ENCODE measurements at places on chromosomes 3 and 15.
A peak's percentile ranks its signal among the peaks of the same experiment; 100 is the strongest.

DNA sequence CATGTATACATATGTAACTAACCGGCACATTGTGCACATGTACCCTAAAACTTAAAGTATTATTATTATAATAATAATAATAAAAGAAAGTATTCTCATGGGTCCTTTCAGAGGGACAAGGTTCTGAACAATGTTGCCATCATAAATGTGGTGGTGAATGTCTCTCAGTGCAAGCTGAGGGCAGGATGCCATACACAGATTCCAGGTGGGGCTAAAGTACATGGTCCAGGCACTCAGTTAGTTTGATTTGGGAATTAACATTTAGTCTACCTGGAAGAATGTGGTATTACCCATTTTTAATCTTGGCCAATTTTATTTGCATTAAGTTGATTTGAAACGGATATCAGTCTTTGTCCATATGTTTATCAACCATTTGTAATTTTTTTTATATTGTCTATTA, 24.5 kb downstream of the PDE8A start:
- H3K27me3 ChIP-seq, result peaks cover 7% of the 10 kb centered on the region
- no peak overlapping the region for H3K4me3 ChIP-seq
- H3K36me3 ChIP-seq, result no peaks in the 10 kb centered on the region
- DNase-seq, result no peak

DNA sequence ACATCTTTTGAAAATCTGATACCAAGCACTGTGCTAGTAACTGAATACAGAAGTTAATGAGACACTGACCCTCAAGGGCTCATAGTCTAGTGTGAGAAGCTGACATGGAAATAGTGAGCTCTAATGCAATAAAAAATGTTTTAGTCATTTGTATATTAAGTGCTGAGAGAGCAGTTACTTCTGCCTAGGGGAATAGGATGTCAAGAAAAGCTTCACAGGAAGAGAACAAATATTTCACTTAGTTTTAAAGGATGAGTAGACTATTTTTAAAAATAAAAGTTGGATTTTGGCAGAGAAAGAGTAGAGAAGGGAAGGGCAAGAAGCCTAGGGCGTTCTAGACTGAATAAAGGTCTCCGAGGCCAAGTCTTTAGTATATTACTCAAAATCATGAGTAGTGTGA, 158.4 kb downstream of the ATG7 start:
- no peak overlapping the region for H3K27ac ChIP-seq
- peaks cover 39% of the 10 kb centered on the region for H3K4me1 ChIP-seq
- no peak overlapping the region for H3K4me3 ChIP-seq
- DNase-seq, result no peak

GRCh38 chr3:174488527-174488926, 370.6 kb upstream of the NAALADL2 start:
- H3K27ac ChIP-seq, result no peak overlapping the region
- no peak overlapping the region for H3K4me3 ChIP-seq
- no peaks in the 10 kb centered on the region for H3K36me3 ChIP-seq
- no peaks in the 10 kb centered on the region for H3K4me1 ChIP-seq
- H3K27me3 ChIP-seq, result no peaks in the 10 kb centered on the region

GRCh38 chr3:114060906-114061655, 4.5 kb downstream of the QTRT2 start:
- H3K4me1 ChIP-seq, result peaks cover 27% of the 10 kb centered on the region
- no peak overlapping the region for H3K4me3 ChIP-seq
- peak overlapping the region; percentile 28 for H3K27ac ChIP-seq
- DNase-seq, result no peak

DNA sequence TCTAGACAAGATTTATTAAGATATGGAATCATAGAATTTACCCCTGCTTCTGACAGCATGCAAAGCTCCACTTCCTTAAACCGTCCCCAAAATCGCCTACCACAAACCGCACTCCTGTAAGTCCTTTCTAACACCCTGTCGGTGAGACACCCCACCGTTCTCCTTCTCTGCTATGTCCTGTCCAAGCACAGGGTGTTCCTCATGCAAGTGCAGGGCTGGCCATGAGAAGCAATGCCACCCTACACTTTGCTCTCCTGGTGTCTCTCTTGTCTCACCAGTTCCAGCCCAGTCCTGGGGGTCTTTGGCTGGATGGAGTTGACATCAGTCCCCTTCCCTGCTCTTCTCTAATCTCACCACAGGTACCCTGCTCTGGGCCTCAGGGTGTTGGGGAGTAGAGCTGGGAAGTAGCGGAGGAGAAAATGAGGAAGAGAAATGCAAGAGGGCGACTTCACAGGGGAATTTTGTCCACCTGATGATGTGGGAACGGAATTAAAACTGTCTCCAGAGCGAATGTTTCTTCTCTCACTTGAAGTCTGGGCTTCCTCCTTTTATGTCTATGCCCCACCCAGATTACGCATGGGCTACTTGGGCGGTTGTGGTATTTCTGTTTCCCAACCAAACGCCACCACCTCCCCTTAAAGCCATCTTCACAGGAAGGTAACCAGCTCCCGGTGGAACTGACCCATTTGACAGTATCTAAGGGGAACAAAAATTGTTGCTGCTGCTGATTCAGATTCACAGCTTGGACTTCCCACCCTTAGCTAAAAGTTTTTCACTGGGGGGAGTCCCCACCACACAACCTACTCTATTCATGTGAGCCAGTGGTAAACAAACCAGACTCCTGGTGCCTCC, 49.9 kb downstream of the CASR start:
- H3K27ac ChIP-seq, result no peak overlapping the region
- H3K27me3 ChIP-seq, result peaks cover 5% of the 10 kb centered on the region
- no peak overlapping the region for H3K4me3 ChIP-seq
- peaks cover 8% of the 10 kb centered on the region for H3K4me1 ChIP-seq
- no peak for DNase-seq

DNA sequence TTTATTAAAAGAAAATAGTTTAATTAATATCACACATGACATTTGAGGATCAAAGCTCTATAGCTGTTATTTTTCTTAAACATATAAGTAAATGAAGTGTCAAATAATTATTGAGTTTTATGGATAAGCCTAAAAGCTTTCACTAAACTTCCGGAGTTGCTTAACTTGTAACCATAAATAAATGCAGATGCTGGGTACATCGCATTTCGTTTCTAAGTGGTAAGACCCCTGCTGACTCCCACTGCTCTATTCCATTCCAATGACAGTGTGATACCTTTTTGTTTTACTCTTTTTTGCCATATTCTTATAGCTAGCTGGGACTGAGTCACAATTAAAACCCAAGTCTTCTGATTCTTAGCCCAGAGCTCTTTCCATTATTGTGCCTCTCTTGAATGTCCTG, 411.1 kb downstream of the SOX2 start:
- H3K4me3 ChIP-seq, result no peak overlapping the region
- DNase-seq, result no peak
- no peaks in the 10 kb centered on the region for H3K36me3 ChIP-seq
- peaks cover 10% of the 10 kb centered on the region for H3K4me1 ChIP-seq
- H3K27ac ChIP-seq, result no peak overlapping the region
- H3K27me3 ChIP-seq, result peaks cover 3% of the 10 kb centered on the region

DNA sequence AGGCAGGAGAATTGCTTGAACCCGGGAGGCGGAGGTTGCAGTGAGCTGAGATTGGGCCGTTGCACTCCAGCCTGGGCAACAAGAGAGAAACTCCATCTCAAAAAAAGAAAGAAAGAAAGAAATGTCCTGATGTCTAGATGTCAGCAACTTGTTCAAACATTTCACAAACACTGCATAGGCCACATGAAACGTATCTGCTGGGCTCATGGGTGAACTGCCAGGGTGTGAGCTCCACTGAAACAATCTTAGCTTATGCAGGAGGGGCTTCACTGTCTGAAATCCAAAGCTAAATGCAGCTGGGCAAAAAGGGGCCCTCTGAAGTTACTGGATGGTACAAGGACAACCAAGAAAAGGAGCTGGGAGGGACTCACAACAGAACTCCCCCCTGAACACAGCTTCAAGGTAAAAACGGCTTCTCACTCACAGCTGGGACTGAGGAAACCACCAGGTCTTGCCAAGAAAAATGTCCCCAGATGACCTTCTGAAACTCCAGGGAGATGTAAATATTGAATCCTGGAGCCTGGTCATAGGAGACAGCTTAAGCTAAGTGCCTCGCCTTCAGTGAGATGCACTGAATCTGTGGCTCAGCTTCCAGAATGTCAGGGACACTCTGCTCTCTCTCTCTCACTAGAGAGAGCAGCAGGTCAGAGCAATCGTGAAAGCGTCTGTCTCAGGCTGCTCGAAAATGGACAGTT, 31.9 kb downstream of the SEC61A1 start:
- no peak overlapping the region for H3K27ac ChIP-seq
- no peak for DNase-seq
- H3K27me3 ChIP-seq, result no peaks in the 10 kb centered on the region
- H3K4me3 ChIP-seq, result no peak overlapping the region
- H3K4me1 ChIP-seq, result peaks cover 3% of the 10 kb centered on the region

DNA sequence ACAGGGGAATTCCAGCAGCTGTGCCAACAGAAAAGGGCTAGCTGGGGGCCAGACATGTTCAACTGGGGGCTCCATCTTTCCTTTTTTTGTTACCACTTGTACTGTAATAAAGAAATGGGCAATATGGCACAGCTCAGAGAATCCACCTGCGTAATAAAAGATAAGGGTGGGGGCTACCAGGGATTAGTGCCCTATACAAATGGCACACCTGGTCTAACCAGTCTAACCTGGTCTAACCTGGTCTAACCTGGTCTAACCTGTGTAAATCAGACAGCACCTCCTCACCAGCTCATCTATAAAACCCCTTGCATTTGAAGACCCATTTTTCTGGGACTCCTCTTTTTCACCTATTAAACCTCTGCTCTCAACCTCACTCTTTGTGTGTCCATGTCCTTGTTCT, 26.2 kb upstream of the CLDN16 start:
- DNase-seq, result no peak
- peaks cover 26% of the 10 kb centered on the region for H3K4me1 ChIP-seq
- no peak overlapping the region for H3K4me3 ChIP-seq
- H3K27ac ChIP-seq, result no peak overlapping the region
- peaks cover 4% of the 10 kb centered on the region for H3K27me3 ChIP-seq

GRCh38 chr3:12522721-12523120, 22.6 kb downstream of the MKRN2OS start:
- no peak for DNase-seq
- H3K4me3 ChIP-seq, result no peak overlapping the region
- no peaks in the 10 kb centered on the region for H3K27me3 ChIP-seq

GRCh38 chr15:61780278-61780980, 279.8 kb downstream of the VPS13C start:
- no peaks in the 10 kb centered on the region for H3K36me3 ChIP-seq
- H3K27me3 ChIP-seq, result peaks cover 14% of the 10 kb centered on the region
- H3K4me3 ChIP-seq, result no peak overlapping the region
- DNase-seq, result no peak
- H3K27ac ChIP-seq, result peak overlapping the region; percentile 49

GRCh38 chr3:108287146-108287545, 9.2 kb upstream of the HHLA2 start:
- H3K36me3 ChIP-seq, result no peaks in the 10 kb centered on the region
- peaks cover 6% of the 10 kb centered on the region for H3K4me1 ChIP-seq
- no peak for DNase-seq
- H3K27me3 ChIP-seq, result no peaks in the 10 kb centered on the region
- no peak overlapping the region for H3K27ac ChIP-seq

GRCh38 chr15:70264014-70264582, 166.4 kb upstream of the TLE3 start:
- H3K27me3 ChIP-seq, result peaks cover 54% of the 10 kb centered on the region
- H3K4me1 ChIP-seq, result peaks cover 79% of the 10 kb centered on the region
- H3K4me3 ChIP-seq, result peak overlapping the region; percentile 52

DNA sequence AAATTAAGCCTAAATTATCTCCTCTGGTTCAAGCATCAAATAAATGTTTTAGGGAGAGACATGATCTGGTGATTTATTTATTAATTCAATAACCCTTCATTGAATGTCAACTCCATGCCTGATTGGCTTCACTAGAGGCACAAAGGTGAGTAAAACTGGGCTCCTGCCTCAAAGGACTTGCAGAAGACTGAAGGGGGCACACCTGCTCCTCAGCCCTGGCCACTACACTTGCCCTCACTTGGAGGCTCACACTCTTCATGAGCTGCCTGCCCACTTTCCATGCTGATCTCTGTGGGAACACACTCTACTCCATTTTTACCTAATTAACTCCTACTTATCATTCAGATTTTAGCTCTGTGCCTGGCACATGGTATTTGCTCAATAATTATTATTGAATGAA, 84.4 kb upstream of the KCNMB2 start:
- DNase-seq, result no peak
- no peak overlapping the region for H3K4me3 ChIP-seq
- no peak overlapping the region for H3K27ac ChIP-seq
- peaks cover 13% of the 10 kb centered on the region for H3K4me1 ChIP-seq
- no peaks in the 10 kb centered on the region for H3K36me3 ChIP-seq
- H3K27me3 ChIP-seq, result peaks cover 3% of the 10 kb centered on the region

DNA sequence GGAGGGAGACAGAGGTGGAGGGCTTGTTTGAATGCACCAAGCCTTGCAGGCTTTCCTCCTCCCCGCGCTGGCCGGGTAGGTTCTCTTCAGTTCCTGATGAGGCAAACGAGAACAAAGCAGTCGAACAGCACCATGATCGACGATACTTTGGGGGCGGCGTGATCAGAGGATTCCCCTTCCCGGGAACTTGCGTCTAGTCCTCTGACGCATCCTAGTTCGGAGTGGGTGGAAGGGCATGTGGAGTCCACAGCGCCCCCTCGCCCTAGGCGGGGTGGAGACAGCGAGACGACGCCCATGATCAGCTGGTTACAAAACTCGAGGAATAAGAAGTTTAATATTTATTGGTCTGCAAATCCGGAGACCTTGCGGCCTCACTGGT, 452 bp upstream of the SV2B start:
- peaks cover 29% of the 10 kb centered on the region for H3K4me1 ChIP-seq
- H3K4me3 ChIP-seq, result peak overlapping the region; percentile 80
- no peaks in the 10 kb centered on the region for H3K36me3 ChIP-seq
- peaks cover 96% of the 10 kb centered on the region for H3K27me3 ChIP-seq
- DNase-seq, result peak; percentile 47
- H3K27ac ChIP-seq, result no peak overlapping the region

GRCh38 chr15:60265057-60265456, 132.7 kb downstream of the ANXA2 start:
- no peaks in the 10 kb centered on the region for H3K4me1 ChIP-seq
- no peak overlapping the region for H3K4me3 ChIP-seq
- peaks cover 5% of the 10 kb centered on the region for H3K27me3 ChIP-seq
- no peak for DNase-seq

GRCh38 chr3:179729086-179729485, 76.2 kb downstream of the USP13 start:
- no peak overlapping the region for H3K4me3 ChIP-seq
- no peaks in the 10 kb centered on the region for H3K27me3 ChIP-seq
- peaks cover 62% of the 10 kb centered on the region for H3K36me3 ChIP-seq
- no peak overlapping the region for H3K27ac ChIP-seq

DNA sequence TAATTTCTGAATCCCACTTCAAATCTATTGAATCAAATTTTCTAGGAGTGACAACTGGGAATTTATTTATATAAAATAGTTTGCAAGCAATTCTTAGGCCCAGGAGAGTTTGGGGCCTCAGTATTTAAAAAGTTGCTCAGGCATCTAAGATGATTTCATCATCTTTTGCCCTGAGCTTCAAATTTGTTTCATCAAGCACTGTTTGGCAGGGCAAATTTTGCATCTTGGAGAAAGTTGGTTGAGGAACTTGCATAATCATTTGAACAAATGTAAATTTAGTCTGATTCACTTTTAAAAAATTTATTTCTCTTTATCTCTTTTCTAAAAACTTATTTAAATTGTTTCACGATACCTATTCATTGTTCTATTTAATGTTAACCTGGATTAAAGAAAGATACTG, 702.8 kb downstream of the SI start:
- no peak for DNase-seq
- H3K36me3 ChIP-seq, result no peaks in the 10 kb centered on the region
- no peak overlapping the region for H3K4me3 ChIP-seq
- H3K27me3 ChIP-seq, result no peaks in the 10 kb centered on the region
- no peak overlapping the region for H3K27ac ChIP-seq

- peak; percentile 29 for DNase-seq
- no peaks in the 10 kb centered on the region for H3K36me3 ChIP-seq
- no peak overlapping the region for H3K27ac ChIP-seq
- H3K4me1 ChIP-seq, result no peaks in the 10 kb centered on the region
- H3K4me3 ChIP-seq, result no peak overlapping the region
- peaks cover 41% of the 10 kb centered on the region for H3K27me3 ChIP-seq
Observed at GRCh38 chr3:121757087-121757811, 7.7 kb upstream of the GOLGB1 start.

Measured in nephron progenitor cell (in vitro differentiated cells).